KBM-7 (cell line): ENCODE measurements at places on chromosomes 6 and 20.
A peak's percentile ranks its signal among the peaks of the same experiment; 100 is the strongest.

GRCh38 chr6:123360359-123360758 is 276.4 kb downstream of the TRDN start:
- no peak for DNase-seq

DNA sequence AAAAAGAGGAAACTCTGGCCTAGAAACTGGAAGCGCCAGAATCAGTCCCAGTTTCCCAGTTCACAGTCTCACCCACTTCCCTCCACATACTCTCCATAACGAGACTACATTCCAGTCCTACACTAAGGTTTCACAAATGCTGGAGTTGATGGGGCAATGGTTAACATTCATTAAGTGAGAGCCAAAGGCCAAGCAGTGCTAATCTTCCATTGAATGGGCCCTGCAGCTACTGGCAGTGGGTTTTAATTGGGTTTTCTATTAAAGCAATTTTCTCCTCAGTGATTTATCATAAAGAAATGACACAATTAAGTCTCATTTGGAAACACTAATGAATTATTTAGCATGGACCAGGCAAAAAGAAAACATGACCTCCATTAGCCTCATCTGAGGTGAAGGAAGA is 20.8 kb upstream of the NRSN1 start:
- no peak for DNase-seq

GRCh38 chr6:131761060-131761761 is 46.6 kb upstream of the ENPP1 start:
- DNase-seq: no peak

- no peak for DNase-seq
These were observed 29.3 kb downstream of the BCAS4 start for GRCh38 chr20:50824137-50824536.

DNA sequence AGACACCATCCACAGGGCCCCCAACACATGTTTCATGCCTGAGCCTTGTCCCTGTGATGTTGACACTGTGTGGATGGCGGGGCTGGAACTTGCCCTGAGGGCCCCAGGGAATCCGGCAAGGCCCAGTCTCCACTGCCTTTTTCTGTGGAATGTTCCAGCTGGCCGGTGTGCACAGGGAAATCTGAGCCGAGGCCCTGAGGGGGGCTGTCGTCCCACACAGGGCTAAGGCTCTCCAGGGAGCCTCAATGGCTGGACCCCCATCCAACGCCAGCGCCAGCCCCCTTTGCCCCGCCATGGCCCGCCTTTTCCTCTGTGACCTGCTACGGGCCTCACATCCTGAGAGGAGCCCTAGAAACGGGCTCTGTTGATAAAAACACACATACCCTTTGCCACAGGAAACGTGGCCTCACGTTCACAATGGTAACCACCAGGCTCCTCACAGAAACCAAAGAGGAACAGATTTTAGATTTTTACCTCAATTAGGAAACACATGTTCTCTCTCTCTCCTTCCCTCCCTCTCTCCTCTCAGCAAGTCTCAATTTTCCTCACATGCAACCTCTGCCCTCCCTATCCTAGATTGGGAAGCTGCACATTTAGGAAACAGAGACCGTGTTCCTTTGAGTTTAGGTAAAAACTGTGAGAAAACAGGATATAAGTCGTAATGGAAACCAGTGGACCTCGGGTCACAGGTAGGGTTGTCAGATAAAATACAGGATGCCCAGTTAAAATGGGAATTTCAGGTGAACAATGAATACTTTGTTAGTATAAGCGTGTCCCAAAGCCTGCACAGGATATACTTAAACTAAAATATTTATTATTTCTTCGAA is 13.7 kb upstream of the ZNF831 start:
- peak; percentile 59 for DNase-seq

- no peak for DNase-seq
These were observed 150.6 kb upstream of the AGPAT4 start for GRCh38 chr6:161424421-161424820.

DNA sequence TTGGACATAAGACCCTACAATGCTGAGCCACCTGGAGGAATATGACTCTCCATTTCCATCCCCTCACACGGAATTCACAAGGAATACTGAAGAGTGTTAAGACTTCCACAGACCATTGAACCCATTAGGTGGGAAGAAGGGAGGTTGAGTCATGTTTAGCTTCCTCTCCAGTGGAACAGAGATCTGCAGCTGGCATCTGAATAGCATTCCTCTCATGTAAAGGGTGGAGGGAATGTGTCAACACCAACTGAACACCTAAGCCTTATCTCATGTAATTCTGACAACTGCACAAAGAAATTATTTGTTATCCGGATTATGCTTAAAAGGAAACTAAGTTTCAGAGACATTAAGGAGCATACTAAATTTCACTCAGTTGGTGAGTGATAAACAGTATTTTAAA is 705.9 kb downstream of the MAFB start:
- DNase-seq: no peak

- no peak for DNase-seq
These were observed 54.4 kb downstream of the PRR18 start for GRCh38 chr6:166253778-166254204.

GRCh38 chr6:125233202-125233601 is 68.6 kb downstream of the HDDC2 start:
- DNase-seq: no peak

DNA sequence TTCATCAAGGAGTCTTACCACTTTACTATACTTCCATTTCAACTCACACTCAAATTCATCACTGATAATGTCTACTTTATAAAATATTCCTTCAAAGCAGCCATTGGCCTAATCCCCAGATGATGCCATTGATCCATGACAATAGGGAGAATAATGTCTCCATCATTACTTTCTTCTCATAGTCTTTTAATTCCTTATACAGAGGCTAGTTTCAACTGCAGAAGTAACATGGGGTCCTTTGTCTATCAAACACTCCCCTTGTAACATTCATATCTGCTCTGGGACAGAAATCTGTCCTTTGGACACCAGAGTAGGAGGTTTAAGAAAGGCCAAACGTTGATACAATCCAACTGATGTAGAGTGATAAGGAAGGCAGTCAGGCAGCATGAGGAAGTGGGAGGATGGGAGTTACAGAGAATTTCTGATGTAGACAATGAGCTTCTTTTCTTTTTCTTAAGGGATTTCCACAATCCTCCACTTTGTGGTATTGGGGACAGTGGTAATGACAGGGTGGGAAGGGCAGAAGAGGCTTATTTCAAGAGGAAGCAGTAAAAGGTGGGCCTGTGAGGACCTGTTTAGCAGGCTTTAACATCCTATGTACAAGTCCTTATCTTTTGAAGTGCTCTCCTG is 18.9 kb upstream of the HLA-DOA start:
- DNase-seq: peak; percentile 30

DNA sequence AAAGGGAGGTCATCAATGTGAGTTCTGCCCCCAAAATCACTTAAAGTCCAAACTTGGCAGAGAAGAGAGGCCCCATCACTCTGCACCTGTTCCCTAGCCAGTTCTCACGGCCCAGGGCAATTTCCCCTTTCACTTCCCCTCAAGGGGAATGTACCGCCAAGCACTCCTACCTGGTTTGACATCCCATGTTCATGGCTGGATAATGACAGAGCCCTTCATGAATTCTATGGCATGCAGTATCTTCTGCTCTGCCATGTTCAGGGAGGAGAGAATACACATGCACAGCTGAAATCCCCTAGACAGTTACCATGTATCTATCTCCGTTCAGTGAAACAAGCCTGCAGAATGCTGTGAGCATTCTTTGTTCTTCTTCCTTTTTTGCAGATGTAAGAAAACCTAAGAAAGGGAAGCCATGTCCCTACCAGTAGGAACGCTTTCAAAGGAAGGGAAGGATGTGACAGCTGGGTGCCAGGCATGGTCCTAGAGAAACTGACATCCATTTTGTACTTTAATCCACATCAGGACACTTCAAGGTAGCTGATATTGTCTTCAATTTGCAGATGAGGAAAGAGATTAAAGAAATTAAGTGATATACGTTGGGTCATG is 79.8 kb upstream of the ARID1B start:
- DNase-seq: peak; percentile 26

- no peak for DNase-seq
These were observed 47.6 kb upstream of the ADGRF4 start for GRCh38 chr6:47650553-47651432.

DNA sequence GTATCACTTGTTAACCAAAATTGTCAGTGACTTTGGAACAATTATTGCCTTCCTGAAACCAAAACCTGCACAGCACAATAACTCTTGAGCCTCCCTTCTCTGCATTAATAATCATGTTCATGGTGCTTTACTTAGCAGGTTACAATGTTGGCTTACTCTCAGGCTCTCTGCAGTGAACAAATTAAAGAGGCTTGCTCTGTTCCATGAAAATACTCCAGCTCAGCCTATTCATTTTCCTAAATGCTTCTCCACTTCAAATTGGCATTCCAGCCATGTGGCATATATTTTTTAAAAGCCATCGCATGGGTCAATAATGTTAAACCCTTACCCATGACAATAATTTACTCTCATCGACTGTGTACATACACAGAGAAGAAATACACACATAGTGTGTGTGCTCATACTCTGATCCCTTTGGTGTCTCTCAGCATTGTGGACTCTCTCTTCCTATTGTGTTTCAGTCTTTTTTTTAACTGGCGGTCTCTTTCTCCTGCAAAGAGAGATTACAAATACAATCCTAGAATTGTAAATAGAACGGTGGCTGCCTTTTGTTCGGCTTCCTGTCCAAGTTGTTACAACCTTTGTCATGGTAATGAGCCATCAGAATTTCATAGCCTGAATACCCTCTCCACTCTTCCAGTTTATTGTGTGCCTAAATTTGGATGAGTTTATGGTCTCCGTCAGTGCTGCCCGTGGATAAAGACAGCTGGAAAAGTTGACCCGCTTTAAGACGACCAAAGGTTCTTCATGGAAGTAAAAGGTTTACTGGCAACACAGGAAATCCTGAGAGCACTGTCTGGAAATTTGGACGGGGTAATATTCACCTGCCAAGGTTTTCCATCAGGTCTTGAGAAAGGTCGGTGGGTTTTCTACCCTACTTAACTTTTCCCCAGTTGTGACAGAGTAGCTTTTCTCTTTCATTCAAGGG is 263.6 kb downstream of the CD83 start:
- no peak for DNase-seq

DNA sequence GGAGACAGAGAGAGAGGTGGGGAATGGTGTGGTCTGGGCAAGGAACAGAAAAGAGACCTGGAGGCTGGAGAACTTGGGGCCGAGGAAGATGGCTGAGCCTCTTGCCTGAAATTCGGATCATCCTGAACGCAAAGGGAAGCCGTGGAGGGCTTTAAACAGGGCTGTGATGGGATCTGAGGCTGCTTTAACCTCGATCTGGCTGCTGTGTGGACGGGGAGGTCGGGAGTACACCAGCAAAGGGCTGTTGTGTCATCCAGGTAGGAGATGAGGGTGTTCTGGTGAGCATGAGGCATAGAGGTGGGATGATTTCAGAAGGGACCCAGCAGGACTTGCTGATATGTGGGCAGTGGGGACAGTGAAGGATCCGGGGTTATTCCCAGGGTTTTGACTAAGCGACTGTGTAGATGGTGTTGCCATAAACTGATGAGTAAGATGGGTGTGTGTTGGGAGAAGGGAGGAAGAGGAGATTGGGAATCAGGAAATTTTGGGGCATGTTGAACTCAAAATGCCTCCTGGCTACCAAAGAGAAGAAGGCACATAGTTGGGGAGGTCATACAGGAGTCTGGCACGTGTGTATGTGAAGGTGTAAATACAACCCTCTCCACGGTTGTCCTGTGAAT is 158.5 kb downstream of the NFATC2 start:
- DNase-seq: no peak
